ENCODE measurements at places on chromosomes 12 and 14.

DNA sequence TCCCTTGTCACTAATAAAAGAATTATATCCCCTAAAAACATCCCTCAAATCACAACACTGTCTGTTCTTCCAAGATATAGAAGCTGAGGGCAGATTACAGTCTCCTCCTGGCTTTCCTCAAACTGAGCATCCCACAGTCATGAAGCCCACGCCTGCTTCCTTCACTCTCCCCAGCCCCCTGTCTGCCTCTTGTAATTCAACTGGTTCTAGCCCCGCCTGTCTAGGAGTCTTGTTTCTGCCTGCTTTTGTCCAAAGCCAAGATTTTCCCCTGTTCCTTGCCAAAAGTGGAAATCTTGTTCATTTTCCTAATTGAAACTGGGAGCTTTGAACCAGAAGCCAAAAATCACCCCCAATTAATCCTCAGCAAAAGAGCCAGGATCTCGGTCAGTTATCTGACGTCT is 35.9 kb upstream of the PWP1 start:
- no peak for DNase-seq

GRCh38 chr12:51323317-51323960 is 535 bp downstream of the BIN2 start:
- DNase-seq: no peak

DNA sequence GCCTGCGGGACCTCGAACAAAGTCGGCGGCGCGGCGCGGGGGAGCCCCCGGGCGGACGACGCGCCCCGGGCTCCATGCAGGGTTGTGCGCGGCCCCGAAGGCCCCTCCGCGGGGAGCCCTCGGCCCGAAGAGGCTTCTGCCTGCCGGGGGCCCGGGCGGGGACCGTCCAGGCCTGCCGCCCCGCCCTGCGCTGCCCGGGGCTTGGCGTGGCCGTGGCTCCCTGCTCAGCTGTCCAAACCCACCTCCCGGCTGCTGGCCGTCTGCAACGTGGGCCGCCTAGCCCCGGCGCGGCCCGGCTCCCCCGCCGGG is 670 bp downstream of the DYRK2 start:
- DNase-seq: no peak

GRCh38 chr12:128458301-128458974 is 191.5 kb downstream of the TMEM132C start:
- DNase-seq: no peak

DNA sequence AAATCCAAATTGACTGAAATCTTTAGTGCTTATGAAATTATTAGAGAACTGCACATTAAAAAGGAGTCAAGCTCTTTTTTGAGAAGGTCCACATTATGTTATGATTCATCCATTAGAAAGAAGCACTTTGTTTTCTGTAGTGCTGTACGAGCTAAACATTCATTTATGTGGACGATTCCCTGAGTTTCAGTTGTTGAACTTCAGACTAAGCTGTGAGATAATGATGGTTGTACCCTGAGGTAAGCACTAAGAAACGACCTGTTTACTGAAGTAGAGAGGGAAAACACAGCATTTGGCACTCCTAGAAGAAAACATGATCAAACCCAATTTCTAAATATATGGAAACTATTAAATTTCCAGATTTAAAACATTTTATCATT is 67.3 kb upstream of the ATP2B1 start:
- no peak for DNase-seq

DNA sequence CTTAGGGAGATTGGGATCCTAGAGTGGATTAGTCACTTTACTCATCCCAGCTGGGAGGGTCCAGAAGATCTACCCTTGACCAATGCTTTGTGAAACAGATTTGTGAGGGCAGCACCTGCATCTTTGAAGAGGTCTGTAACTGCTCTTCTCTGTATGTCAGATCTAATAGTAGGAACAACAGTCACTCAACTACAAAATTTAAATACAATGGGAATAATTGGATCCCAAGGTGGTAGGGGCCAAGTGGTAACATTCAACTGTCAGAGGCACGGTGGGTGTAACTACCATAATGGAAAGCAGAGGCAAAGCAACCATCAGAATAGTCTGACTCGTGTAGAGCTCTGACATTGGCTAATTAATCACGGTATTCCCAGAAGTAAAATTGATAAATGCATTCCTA is 55.8 kb downstream of the ITPR2 start:
- DNase-seq: no peak

DNA sequence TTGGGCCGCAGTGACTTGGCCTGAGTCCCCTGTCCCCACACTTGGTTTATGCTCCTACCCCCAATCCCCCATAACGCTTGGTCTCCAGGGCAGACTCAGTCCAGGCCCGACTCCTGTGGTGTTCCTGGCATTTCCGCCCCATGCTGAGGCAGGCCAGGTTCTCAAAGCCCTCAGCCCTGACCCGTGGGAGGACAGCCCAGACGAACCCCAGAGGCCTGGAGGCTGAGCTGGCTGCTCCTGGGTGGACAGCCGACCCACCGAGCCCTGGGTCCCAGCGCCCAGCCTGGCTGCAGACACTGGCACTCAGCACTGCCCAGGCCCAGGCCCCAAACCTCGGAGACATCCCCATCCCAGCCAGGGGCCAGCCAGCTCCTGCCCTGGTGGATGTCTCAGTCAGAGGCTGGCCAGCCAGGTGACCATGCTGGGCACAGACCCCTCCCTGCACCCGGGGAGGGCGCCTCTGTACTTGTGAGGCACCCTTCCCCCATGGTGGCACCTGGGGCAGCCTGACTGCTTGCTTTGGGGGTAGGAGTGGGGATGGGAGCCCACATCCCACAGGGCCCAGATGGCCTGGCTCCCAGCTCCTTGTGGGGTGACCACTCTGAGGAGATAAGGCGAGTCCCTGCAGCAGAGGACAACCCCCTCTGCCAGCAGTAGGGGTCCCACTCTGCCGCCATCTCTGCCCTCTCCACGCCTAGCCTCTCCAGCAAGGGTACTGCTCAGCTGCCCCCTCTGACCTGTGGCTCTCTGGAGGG is 1.4 kb downstream of the PLD4 start:
- DNase-seq: no peak

DNA sequence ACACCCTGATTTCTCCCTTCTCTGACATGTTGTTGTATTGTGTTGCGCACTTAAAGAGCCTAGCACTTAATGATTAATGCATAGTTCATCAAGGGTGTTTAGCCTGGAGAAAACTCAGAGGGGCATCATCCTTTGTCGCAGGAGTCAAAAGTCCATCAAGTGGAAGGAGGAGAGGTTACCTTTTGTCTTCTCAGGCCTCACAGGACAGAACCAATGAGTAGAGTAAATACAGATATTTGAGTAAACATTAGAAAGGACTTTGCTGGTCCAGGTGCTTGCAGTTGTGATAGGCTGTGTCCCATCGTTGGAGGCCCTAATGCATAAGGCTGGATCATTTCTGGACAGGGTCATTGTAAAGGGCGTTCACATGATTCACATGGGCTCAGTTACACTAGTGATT is 430.9 kb downstream of the PCNX1 start:
- DNase-seq: no peak

- no peak for DNase-seq
Measured at GRCh38 chr12:107955966-107956643, 173.0 kb upstream of the WSCD2 start.

GRCh38 chr14:65410640-65411039 is 1.9 kb upstream of the FUT8 start:
- no peak for DNase-seq

DNA sequence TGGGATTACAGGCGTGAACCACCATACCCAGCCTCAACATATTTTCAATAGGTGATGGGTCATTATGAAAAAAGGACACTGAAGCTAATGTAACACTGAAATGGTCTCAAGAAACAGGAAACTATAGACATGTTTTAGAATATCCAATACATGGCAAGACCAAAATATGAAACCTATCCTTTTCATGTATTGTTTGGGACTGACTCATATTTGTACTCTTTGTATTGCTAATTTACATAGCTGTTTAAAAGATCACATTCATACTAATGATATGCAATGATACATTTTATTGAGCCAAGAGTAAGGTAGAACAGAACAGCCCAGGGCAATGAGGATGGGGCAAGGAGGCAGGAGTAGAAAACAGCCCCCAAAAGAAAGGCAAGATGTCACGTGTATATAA is 32.6 kb downstream of the RESF1 start:
- DNase-seq: no peak

DNA sequence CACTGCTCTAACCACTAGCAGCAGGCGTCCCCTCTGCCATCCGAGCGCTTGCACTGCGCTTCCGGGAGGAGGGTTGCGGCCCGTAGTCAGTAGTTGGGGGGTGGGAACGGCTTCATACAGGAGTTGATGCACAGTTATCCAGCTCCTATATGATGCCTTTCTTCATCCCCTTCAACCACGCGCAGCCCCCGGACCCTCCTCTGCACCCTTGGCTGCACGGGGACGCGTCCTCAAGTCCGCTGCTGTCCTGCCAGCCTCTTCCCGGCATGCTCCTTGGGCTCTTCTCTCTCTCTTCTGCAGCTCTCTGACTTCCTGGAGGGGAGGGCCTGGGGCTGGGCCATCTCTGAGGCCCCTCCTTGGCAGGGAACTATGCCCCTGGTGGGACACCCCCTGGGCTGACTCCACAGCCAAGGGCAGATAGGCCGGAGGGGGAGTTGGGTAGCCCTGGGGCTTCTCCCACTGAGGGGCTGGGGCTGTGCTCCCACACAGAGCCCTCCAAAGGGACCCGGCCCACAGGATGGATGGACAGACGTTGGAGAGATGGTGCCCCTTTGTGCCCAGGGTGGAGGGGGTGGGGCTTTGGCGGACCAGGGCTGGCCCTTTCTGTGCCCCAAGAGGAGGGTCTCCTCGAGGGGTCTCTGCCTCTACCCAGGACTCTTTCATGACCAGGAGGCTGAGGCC is 29.0 kb downstream of the RTL1 start:
- no peak for DNase-seq

DNA sequence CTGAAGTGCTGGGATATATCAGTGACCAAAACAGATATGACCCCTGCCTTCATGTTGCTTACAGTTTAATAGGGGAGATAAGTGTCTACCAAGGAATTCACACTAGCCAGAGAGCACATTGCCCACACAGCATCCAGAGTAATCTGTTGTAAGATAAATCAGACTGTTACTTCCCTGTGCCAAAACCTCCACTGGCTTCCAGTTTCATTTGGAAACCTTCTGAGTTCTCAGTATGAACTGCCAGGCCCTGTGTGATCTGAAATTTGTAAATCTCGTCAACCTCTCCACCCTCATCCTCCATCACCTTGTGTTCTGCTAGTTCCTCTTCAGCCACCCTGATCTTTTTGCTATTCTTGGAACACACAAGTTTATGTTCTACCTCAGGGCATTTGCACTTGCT is 154.7 kb downstream of the ETV6 start:
- DNase-seq: no peak

GRCh38 chr12:68224613-68225285 is 861 bp downstream of the IL26 start:
- DNase-seq: no peak

- DNase-seq: no peak
Measured at GRCh38 chr14:61190341-61190740, 90.8 kb downstream of the TMEM30B start.
